ENCODE measurements at places on chromosomes 12 and 14.

- DNase-seq = no peak
Observed at GRCh38 chr12:49854976-49855375, 12.1 kb upstream of the BCDIN3D start.

- no peak for DNase-seq
Observed at GRCh38 chr12:65496617-65497016, 218.1 kb downstream of the MSRB3 start.

DNA sequence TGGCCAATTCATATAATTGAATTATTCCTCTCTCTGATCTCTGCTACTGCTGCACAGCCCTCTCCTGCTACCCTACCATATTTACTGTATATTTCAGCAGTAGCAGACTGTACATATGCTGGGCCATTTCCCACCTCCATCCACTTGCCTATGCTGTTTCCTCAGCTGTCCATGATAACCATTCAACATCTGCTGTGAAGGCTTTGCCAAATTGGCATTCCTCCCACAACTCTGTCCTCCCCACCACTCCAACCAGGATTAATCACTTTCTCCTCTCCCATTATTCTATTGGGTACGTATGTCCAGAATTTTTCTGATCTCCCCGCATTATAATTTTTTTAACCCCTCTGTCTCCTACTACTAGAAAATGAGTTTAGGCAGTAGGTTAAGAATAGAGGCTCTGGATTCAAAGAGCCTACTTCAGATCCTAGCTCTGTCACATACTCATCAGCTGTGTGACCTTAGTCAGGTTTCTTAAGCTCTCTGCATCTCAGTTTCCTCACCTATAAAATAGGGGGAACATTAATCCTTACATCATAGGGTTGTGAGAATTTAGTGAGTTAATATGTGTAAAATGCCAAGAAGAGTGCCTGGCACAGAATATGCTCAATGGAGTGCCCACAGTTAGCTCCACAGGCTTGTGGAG lies 123.3 kb downstream of the KICS2 start:
- no peak for DNase-seq

DNA sequence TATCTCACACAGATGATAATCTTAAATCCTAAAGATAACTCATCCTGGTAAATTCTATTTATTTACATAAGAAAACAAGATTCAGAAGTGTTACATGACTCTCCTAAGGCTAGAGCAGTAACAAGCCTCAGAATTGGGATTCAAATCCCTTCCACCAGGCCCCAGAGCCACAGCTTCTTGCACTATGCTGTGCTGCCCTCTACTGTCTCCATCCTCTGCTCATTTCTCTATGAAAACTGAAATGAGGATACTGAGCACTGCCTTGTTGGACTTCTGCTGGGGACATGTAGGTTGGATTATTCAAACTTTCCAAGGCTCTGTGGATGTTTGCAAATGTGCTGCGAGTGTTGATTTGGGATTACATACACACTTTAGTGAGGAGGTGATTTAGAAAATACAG lies 23.5 kb upstream of the C12orf50 start:
- no peak for DNase-seq

- no peak for DNase-seq
Observed at GRCh38 chr12:123938679-123939480, 33.8 kb downstream of the CCDC92 start.

- DNase-seq = no peak
Observed at GRCh38 chr12:26750531-26751175, 82.3 kb downstream of the ITPR2 start.

DNA sequence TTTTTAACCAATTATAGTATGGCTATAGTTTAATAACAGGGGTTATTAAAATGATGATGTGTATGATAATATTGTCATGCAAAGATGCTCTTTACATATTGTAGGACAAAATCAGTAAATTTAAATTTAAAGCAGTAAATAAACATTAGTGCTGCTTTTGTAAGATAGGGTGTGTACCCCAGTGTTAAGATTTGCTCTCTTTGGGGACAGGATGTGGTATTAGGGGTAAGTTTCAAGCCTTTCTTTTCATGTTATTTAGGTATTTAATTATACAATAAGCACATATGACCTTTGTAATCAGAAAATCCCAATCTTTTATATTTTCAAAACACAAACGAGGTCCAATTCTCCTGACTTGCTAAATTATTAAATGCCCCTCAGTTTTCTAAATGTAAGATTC lies 39.7 kb upstream of the RPH3A start:
- DNase-seq = no peak

DNA sequence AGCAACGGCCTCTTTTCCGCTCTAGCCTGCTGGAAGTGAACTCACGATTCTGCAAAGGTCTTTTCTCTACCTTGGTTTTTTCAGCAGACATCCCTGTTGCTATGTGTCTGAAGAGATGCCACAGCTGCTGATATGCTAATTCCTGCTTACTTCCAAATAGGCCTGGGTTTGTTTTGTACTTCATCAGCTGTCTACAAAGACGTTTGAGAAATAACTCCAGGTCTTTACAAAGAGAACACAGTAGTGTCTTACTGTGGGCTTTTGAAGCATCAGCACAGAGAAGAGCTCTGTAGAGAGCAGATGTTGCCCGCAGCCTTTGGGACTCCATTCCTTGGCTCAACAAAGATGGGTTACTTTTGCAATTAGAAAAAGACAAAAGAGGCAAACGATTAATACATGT lies 1366.5 kb downstream of the AACS start:
- no peak for DNase-seq

DNA sequence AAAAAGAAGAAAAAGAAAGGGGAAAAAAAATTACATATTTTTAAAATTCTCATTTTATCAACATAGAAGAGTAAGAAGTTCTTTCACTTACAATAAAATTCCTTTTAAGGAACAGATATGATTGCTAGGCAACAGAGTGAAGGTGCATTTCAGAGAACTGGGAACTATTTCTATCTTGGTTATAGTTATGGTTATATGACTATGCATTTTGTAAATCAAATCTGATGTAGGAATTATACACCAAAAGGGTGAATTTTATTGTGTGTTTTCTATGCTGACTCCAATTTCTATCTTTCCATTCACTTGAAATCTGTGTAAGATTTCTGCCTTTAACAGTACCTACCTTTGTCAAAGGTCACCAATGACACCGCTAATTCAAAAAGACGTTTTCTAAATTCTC lies 50.1 kb downstream of the HNRNPC start:
- DNase-seq = no peak

DNA sequence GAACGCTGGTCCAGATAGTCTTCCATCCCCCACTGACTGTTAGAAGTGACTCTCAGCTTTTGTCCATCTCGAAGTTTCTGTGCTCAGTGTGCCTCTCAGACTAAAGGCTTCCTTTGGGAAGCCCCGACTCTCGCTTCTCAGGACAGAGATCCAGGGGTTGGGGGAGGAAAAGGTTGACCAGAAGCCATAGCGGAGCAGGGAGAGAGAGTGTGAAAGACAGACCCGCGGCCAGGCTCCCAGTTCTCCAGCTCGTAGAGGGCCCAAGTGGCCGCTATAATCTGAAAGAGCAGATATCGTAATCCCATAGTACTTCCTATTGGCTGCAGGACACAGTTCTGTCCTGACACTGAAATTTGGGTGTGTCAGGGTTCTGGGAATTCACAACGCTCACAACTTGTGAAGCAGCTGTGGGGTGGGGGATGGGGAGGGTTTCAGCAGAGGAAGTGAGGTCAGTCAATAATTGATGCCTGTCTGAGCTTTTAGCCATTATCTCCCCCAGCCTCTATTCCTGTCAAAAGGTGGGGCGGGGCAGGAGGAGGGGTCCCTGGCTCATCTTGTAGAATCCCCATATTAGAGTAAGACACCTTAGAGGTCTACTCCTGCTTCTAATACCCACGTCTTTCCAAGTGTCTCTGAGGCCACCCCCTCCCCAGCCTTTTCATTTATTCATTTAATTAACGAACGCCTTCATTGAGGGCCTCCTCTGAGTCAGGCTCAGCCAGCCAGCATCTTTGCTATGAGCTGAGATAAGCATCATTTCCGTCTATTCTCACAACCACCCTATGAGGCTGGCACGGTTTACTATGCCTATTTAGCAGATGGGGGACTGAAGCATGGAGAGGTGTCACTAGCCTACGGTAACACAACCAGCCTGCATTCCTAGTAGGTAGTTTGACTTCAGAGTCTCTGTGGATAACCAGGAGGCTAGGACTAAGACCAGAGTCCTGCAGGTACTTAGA lies 1.6 kb upstream of the ACVRL1 start:
- no peak for DNase-seq

DNA sequence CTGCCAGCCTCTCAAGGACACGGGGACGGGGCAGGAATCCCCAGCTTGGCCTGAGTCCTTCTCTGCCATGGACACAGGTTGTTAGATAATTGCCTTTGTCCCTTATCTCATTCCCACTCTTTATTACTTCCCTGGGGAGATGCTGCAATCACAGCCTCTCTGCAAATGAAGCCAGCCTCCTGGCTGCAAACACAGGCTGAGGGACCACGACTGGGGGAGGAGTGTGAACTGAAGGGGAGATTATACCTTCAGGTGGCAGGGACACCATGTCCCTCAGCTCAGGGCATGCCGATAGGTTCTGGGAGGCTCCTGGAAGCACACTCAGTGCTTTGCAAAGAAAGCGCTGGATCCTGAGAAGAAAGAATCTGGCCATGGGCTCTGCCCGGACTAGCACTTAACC lies 16.1 kb upstream of the CHGA start:
- DNase-seq = no peak

- DNase-seq = no peak
Observed at GRCh38 chr12:107558141-107558815, 127.3 kb upstream of the PWP1 start.

GRCh38 chr12:88549929-88550328 lies 30.3 kb downstream of the KITLG start:
- no peak for DNase-seq

DNA sequence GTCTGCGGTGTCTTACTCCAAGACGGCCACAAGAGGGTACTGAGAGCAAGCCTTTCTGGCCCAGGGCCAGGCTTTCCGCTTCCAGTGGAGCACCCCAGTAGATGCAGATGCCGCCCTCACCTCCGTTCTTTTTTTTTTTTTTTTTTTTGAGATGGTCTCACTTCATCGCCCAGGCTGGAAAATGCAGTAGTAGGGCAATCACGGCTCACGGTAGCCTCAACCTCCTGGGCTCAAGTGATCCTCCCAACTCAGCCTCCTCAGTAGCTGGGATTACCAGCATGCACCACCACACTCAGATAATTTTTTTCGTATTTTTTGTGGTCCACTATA lies 5.6 kb upstream of the LBHD2 start:
- peak; percentile 51 for DNase-seq

DNA sequence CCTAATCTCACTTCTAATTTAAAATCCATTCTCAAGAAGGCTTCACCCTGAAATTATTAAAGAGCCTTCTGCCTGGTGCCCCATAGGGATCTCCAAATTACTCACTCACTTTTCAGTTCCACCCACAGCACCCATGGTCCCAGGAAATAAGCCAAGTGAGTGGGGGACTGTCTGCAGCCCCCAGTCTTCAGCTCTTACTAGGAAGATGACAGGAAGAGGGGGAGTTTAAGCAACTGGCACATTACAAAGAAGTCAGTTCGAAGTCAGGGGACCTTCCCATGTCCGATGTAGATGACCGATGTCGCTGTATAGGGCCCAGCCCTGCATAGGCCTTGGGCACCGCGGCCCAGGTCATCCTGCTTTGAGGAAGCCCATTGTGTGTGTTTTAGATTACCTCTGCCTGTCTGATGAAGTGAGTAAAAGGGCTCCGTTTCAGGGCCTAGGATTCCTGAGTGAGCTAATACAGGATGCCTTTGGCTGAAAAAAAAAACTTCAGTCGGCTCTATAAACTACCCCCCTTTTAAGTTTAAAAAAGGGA lies 1.9 kb downstream of the ACTN1 start:
- DNase-seq = no peak

- no peak for DNase-seq
Observed at GRCh38 chr14:81529391-81529790, 4.3 kb downstream of the SEL1L start.

DNA sequence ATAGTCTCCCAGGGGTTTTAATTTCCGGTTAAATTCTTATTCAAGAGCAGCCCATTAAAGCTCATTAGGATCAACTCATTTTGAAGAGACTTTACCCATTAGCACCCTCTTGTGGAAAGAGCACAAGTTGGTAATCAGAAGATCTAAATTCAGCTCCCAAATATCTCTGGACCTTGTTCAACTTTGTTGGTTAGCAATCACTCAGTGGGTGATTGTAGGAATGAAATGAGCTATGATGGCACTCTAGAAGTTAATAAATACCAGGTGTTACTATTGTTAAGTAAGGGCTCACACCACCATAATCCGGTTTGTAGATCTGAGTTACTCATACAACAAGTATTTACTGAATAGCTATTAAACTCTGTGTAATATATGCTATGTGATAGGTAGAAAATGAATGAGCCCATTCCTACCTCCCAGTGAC lies 42.9 kb downstream of the TRIP11 start:
- DNase-seq = no peak

- DNase-seq = no peak
Observed at GRCh38 chr12:109831365-109831764, 1.8 kb downstream of the TRPV4 start.

GRCh38 chr12:21257172-21257571 lies 77.5 kb downstream of the SLCO1A2 start:
- no peak for DNase-seq

DNA sequence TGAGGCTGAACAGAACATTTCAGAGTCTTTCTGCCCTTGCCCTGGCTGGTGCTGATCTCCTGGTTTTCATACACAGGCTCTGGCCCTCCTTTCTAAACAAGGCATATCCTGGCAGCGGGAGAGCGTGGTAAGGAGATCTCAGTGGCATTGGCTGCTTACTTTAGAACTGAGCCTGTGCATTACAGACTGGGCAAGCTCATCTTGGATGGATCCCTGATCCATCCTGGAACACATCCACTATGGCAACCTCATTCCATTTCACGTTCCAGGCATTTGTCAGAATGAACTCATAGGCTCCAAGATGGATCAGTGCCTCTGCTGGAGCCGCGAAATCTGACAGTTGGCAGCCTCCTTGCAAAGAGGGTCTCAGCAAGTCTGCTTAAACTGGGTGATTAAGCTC lies 224.5 kb upstream of the PELI2 start:
- DNase-seq = no peak

- no peak for DNase-seq
Observed at GRCh38 chr14:38808734-38809455, 294.1 kb downstream of the SEC23A start.

DNA sequence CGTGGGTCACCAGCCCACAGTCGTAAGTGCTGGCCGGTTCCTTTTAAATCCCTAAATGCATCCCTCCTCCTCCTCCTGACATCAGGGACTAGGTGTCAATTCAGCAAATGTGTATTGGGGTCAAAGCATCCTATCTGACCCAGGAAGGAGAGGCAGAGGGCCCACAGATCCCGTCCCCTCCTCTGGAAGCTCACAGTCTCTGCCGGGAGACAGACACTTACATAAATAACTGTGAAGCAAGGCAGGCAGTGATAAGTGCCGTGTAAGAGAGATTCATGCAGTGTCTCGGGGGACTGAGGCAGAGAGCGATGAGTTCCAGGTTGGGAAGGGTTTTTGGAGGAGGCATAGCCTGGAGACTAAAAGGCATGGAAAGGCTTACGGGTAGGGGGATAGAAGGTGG lies 44.1 kb downstream of the HRK start:
- DNase-seq = no peak

GRCh38 chr12:86139671-86140070 lies 116.5 kb downstream of the MGAT4C start:
- no peak for DNase-seq

GRCh38 chr12:106729611-106730010 lies 44.9 kb upstream of the RIC8B start:
- no peak for DNase-seq

GRCh38 chr14:24136684-24137528 lies 912 bp downstream of the PSME1 start:
- no peak for DNase-seq

- DNase-seq = no peak
Observed at GRCh38 chr12:123442774-123443173, 6.3 kb upstream of the RILPL2 start.

All from stimulated activated CD4-positive, alpha-beta T cell treated with anti-CD3 and anti-CD28 coated beads, TNF-alpha, amount 100 ng/mL, for 1 hour (primary cell).